Left lobe of liver (tissue), 2 donors: ENCODE measurements at places on chromosomes 12 and 14. TPM values are rescaled to one million over a fixed set of nuclear protein-coding genes. Genes with fewer than 3 reads are reported as not detected.
A peak's percentile ranks its signal among the peaks of the same experiment; 100 is the strongest.

GRCh38 chr12:24379433-24379832 lies 430.0 kb upstream of the SOX5 start:
- no peak for DNase-seq

- peak; percentile 67 for DNase-seq
Measured at GRCh38 chr12:113397497-113398197, 6.0 kb downstream of the SDS start.

GRCh38 chr12:130752692-130753230 lies 36.7 kb upstream of the RIMBP2 start:
- no peak for DNase-seq

DNA sequence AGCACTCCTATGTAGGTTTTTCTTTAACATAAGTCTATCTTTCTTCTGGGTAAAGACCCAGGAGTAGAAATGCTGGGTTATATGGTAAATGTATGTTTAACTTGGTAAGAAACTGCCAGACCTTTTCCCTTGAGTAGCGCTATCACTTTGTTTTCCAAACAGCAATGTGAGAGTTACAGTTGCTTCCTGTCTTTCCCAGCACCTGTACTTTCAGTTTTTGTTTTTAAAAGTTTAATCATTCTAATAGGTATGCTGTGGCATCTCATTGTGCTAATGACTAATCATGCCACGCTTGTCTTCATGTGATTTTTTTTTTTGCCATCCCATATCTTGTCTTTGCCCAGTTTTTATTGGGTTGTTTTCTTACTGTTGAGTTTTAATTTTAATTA lies 28.1 kb downstream of the GIT2 start:
- DNase-seq: no peak

GOLGA3 gene
- 22.9 TPM for total RNA-seq

CCDC175 gene
- total RNA-seq: not detected
